ENCODE measurements at places on chromosomes 3 and 15.

GRCh38 chr15:73464602-73465001, 21.6 kb downstream of the REC114 start:
- no peak for DNase-seq

DNA sequence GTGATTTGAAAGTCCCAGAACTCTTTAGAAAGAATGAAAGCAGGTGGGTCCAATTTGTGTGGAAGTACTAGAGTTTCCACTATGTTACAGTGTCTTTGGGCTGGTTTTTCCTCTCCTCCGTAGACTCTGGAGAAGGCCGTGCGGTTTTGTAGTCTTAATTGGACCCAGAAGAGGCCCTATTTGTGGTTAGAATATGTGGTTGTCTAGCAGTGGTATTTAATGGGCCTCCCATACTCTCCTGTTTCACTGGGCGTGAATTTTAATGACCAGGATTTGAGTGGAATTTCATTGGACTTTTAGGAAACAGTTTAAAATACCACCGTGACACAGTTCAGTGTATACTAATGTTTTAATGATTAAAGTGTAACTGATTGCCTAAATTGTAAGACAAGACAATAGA, 182.3 kb downstream of the BBX start:
- DNase-seq = no peak

DNA sequence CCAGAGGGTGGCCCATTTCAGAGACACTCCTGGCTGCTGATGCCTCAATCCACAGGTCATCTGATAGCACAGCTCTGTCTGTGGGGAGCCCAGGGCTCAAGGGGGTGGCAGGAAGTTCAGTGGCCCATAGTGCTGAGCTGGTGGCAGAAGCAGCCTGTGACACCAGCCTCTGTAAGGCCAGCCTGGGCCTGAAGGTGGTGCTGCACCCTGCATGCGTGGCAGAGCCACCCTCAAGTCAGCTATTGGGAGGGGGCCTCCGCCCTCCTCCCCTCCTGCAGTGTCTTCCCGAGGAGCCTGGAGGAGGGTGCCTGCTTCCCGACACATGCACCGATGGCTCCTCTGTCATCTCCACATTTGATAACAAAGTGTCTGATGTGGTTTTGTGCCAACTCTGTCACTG, 3.0 kb downstream of the PLA1A start:
- DNase-seq = no peak

DNA sequence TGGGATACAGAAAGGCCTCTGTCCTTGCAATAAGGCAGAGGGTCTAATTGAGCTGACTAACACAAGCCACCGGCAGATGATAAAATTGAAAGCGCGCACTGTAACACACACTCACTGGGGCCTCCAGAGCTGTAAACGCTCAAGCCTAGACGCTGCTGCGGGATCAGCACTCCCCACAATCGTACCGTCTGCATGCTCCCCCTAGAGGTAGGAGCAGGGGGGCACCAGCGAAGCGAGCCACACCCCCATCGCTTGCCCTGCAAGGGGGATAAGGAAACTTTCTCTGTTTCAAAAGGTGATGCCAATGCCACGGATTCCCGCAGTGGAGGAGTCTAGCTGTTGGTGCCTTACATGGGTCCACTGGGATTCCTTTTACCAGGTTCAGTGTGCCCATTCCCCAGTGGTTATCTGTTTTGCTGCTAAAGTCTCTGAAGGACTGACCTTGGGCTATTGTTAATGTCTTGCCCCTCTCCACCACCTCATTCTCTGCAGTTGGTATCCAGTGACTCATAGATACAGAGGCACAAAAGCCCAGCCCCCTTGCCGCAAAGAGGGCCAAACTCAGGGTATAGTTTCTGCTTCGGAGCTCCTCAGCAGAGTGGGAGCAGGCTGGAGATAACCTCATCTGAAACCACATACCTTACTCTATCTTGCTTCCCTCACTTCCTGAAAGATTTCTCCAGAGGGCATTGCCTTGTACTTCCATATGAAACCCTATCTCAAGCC, 139.3 kb upstream of the KBTBD8 start:
- no peak for DNase-seq

GRCh38 chr15:57337868-57338411, 38.4 kb upstream of the CGNL1 start:
- no peak for DNase-seq

DNA sequence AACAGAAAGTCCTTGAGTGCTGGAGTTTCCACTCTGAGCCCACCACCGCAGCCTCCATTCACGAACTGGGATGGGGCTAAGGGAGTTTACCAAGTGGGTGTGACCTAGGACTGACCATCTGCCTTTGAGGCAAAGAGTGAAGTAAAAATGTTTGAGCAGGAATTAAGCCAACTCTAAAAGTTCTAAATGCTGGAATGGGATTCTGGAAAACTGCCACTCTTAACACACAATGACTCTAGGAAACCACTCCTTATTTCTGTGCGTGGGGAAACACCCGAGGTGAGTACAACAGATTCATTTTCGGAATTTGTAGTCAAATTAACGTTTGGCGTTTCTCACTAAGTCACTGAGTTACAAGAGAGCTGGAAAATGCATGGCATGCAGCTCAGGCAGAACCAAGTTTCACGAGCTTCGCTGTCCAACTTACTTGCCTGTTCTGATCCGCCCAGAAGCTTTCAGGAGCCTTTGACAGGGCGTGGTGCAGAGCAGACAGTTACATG, 31.6 kb downstream of the ISL2 start:
- no peak for DNase-seq

DNA sequence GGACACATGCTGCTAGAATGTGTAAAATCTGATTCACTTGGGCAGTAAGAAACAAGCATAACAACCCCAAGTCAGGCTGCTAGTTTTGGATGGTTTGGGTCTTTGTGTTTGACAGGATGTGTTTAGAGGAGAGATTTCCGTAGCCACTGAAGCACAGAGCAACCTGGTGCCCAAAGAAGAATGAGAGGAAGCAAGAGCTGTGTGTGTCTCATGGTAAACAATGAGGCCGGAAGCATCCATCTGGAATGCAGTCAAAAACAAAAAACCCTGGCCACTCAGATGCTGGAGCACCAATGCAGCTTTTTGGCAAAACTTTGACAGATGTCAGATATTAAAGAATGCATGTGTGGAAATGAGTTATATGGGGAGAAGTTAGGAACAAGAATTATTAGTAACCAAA, 39.4 kb upstream of the SNRK start:
- no peak for DNase-seq

DNA sequence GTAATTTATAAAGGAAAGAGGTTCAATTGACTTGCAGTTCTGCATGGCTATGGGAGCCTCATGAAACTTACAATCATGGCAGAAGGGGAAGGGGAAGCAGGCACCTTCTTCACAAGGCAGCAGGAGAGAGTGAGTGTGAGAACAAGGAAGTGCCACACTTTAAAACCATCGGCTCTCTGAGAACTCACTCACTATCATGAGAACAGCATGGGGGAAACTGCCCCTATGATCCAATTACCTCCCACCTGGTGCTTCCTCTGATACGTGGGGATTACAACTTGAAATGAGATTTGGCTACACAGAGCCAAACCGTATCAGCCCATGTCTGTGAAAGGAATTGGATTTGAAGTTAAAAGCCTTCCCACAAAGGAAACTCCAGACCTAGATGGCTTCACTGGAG, 39.1 kb downstream of the TKT start:
- no peak for DNase-seq

GRCh38 chr3:139219463-139219862, 124.4 kb upstream of the MRPS22 start:
- no peak for DNase-seq

DNA sequence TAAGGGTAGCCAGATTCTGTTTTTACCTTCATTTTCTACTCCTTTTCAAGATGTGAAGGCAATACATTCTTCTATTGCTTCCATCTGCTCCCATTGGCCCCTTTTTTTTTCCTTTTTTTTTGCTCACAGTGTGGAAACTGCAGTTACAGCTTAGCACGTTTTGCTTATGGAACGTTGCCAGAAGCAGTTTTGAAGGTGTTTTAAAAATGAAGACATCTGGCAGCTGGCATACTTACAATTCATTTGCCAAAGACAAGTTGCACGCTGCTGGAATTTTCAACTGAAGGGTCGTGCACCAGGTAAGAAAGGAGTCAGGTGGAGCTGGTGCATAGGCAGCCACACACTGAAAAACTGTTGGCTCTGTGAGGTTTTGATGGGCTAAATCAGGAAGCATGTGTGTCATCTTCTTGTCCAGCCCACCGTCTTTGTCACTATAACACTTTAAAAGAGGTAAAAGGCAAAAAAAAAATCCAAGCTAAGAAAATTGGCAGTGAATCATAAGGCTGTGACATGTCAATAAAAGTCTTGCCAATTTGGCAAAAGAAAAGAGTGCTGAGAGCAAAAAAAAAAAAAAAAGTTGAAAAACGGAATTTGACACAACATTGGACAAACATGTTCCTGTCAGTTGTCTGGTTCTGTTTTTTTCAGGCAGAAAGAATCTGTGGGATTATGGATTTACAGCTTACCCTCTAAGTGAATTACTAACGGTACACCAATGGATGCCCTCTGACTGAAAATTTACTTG, 225.4 kb upstream of the SOX2 start:
- no peak for DNase-seq

DNA sequence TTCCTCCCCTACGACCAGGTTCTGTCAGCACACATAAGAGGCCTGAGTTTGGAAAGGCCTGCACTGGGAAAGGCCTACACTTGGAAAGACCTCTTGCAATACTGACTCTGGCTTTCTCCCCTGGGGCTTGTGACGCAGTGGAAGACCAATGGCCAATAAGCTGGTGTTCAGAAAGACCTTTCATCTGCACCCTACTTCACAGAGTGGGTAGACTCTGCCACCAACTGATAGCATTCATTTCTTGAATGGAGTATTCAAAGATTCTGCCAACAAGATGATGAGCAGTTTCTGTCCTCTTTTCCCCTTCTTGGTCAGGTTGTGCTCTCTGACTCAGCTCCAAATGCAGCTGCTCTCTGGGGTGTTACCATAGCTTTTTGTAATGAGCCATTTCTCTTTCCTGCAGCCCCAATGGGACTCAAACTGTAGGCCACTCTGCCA, 48.8 kb downstream of the TIPARP start:
- no peak for DNase-seq

GRCh38 chr3:11154036-11154952, at the start of gene HRH1:
Gene HRH1, plus strand, starts transcription at chr3:11154493. Its CDS starts 104,545 bp downstream, at chr3:11259038.
- no peak for DNase-seq

DNA sequence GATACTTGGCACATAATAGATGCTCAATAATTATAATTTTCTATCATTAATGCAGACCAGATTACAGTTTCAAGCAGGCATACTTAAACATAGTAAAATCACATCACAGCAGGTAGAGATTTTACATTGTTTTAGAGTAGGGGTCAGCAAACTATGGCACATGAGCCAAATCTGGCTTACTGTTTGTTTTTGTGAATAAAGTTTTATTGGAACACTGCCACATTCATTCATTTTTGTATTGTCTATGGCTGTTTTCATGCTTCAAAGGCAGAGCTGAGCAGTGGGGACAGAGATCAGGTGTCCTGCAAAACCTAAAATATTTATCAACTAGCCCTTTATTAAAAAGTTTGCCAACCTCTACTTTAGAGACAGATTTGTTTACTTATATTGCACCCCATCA, 189.6 kb upstream of the MRPL3 start:
- no peak for DNase-seq

- DNase-seq = no peak
Observed at GRCh38 chr15:72968531-72968922, 83.7 kb upstream of the NEO1 start.

DNA sequence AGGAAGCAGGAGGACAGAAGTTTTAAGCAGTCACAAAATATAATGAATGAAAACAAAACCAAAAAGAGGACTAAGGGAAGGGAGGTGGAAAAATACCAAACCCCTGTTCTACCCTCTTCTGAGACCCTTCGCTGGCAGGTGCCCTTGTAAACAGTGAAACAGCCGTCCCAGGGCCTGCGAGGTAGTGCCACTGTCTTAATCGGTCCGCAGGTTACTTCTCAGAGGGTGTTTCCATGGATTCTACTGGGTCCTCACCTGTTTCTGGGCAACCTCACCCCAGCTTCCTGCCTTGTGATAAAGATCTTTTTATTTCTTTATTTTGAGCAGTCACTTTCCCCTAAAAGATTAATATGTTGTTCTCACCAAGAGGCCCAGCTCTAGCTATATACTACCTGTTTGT, 65.3 kb downstream of the SLC30A4 start:
- DNase-seq = no peak

DNA sequence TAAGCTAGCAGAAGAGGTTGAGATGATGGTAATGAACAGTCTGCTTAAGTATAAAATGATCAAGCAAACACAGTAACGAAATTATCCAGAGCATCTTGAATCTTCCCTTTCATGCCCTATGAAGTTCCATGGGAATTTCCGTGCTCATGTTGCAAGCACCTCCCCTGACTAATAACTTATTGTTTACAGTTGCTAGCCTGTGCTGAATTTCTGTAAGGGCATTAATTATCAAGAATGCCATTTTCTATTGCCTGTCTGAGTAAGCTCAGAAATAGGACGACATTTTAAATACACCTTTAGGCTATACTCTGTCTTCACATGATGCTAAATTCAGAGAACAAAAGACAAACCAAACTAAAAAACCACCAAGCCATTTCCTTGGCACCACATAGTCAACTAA, 257.5 kb upstream of the LRTM1 start:
- DNase-seq = no peak

DNA sequence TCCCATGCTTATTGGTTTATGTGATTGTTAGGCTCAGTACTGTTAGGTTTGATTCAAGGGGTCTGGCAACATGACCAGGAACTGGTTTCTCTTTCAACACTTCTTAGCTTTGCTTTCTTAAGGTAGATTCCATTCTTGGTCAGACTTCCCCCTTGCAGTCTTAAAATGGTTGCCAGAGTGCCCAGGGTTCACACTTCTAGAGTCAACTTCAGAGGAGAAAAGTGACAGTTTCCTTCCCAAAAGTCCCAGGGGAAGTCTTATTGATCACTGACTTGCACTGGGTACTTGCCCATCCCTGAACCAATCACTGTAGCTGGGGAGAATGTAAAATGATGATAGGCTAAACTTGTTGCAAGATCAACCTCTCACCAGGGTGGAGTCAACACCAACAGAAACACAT, 14.1 kb downstream of the MGLL start:
- DNase-seq = no peak
